ENCODE measurements at places on chromosomes 7 and 10. TPM values are rescaled to one million over a fixed set of nuclear protein-coding genes. Genes with fewer than 3 reads are reported as not detected.

DNA sequence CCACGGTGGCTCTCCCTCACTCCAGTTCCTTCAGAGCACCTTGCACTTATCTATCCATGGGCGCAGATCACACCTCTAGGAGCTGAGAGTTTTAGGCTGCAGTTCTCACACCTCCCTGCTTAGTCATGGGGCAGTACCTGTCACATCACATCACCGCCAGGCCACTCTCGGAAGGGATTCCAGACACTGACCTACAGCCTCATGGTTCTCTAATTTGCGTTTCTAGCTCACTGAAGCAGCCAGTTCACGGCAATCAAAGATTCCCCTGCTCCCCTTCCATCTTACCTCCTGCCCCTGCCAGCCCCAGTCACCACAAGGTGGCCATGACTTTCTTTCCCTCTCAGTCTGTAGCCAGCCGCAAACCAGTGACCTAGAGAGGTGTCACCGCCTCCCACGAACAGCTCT, 34.2 kb downstream of the ADRB1 start:
- no peak for DNase-seq

DNA sequence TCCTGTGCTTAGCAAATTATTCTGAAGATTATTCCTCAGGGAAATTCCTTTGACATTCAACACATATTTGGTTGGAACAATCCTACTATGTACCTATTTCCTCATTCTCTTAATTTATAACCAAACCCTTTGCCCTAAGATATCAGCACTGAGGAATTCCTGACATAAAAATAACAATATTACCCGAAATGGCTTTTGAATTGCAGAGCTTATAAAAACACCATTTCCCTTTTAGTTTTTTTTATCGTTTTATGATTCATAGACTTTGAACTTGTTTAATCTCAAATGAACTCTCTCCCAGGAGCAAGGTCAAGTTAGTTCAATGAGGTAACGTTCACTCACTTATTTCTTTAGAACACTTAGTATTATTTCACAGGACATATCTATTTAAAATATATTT, 7.7 kb upstream of the ABCB1 start:
- DNase-seq = no peak

GRCh38 chr7:139676390-139676789, 101.4 kb downstream of the HIPK2 start:
- DNase-seq = no peak

DNA sequence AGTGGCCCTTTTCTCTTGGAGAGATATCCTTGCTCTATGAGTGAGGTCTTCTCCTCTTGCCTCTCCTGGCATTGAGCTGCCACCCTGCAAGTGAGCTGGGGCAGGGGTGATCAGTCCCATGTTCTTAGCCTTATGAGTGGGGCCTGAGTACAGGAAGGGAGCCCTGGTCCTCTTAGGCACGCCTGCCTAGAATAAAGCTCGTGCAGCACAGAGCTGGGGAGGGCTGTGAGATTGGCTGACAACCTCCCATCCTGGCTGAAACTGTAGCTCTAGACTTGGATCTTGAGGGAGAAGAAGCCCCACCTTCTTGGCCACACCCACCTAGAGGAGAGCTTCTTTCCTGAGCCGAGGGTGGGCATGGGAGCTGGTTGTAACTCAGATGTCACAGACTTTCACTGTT, 305.0 kb upstream of the ZNF32 start:
- DNase-seq = no peak

GRCh38 chr10:118266098-118266748, 75.9 kb downstream of the FAM204A start:
- no peak for DNase-seq

GRCh38 chr10:44950326-44951225, 9.0 kb upstream of the RASSF4 start:
- no peak for DNase-seq

- DNase-seq = no peak
Measured at GRCh38 chr10:25600651-25601050, 333.4 kb upstream of the MYO3A start.

Gene ASAH2
- 2.1 TPM for polyA plus RNA-seq

Gene CFAP46
- not detected for polyA plus RNA-seq

Gene AOAH
- 0.46 TPM for polyA plus RNA-seq

Gene DENND2A
- not detected for polyA plus RNA-seq

Measured in CD4-positive, CD25-positive, alpha-beta regulatory T cell (primary cell).